ENCODE measurements at places on chromosomes 7 and 10. TPM values are rescaled to one million over a fixed set of nuclear protein-coding genes. Genes with fewer than 3 reads are reported as not detected.

HTR7 gene
- total RNA-seq = 23.6 TPM

HOXA11 gene
- 0.52 TPM for total RNA-seq

GLCCI1 gene
- total RNA-seq = 8.1 TPM

FAM107B gene
- total RNA-seq = 10.0 TPM

GRCh38 chr10:131955591-131956340 is 26.0 kb downstream of the BNIP3 start:
- DNase-seq = no peak

DNA sequence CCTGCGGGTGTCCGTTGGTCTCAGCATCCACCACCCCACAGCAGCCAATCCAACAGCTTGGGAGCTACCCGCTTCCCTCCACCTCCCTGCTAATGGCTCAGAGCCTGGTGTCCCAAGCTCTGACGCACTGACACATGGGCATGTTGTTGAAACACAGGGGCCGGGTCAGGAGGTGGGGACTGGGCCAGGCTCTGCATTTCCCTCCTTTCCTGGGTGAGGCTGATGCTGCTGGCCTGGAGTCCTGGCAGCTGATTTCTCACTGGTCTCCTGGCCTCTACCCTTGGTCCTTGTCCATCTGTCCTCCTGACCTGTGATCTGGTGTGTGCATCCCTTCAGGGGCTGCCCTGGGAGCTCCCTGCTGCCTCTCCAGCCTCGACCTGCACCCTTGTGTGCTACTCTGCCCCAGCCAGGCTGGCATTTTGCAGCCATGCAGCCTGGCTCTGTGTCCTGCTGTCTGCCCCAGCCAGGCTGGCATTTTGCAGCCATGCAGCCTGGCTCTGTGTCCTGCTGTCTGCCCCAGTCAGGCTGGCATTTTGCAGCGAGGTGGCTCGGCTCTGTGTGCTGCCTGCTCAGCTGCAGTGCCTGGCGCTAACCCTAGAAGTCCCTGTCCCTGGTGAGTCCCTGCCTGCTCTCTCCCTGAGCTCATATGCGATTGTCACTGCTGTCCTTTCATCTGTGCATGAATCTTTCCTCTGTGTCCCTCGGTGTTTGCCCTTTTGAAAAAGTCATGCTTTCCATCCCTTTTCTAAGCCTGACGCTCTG is 14.0 kb downstream of the AMZ1 start:
- DNase-seq = no peak

DNA sequence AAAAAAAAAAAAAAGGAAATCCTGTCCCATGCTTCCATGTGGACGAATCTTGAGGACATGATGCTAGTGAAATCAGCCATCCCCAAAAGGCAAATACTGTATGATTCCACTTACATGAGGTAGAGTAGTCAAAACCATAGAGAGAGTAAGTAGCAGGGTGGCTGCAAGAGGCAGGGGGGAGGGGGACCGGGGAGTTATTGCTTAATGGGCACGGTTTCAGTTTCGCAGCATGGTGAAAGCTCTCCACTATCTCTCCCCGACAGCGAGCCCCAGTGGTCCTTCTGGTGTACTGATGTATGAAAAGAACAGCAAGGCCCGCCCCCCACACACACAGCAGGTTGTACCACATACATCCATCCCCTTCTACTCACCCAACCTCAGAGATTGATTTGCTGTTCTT is 32.8 kb downstream of the NOD1 start:
- peak; percentile 56 for DNase-seq

- DNase-seq = no peak
These were observed 264.7 kb downstream of the DNAJB6 start for GRCh38 chr7:157601530-157601929.

DNA sequence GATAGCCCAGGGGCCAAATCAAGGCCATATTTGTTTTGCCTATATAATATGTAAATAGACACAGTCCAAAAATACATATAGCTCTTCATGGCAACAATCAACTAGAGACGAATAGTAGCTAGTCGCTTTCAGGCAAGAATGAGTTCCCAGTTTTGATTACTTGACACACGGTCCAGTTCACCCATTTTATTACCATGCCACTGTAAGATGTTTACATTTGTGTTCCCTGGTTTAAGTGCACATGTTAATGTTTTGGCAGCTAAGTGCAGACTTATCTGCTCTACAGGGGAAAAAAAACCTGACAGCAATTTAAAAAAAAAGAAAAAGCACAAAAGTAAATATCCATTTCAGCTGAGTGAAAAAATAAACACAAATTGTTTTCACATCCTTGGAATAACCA is 213.1 kb downstream of the TPK1 start:
- peak; percentile 25 for DNase-seq

GRCh38 chr10:76444034-76444800 is 1012.8 kb downstream of the LRMDA start:
- no peak for DNase-seq

DNA sequence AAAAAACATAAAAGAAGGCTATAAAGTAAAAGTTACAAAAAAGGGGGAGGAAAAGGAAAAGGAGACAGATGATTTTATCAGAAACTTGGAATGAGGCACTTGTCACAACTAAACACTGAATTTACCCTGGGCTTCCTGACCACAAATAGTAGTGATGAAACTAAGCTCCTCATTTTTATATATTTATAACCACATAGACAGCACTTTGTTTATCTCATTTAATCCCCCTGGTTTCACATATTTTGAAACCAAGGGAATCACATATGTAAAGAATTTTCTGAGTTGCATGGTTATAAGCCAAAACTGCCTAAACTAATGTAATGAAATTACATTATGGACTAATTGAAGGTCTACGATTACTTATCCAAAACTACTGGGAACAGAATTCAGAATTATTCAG is 39.6 kb upstream of the MET start:
- DNase-seq = no peak

GRCh38 chr10:10977978-10978377 is 39.7 kb upstream of the CELF2 start:
- DNase-seq = no peak

DNA sequence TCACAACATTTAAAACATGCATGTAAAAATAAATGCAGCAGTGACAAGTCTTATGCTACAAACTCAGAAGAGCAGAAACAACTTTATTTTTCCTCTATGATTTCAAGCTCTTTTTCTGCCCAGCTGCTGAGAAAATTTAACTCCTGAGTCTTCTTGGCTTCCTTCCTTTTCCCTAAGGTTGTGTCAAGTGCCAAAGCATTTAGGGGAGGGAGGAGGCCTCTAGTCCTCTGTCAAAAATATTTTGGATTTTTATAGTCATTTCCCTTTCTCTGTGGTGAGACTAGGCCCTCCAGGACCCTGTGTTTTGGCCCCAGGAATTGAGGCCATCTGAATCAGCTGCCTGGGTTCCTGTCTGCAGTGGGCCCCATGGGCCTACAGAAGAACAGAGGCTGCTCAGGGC is 11.0 kb upstream of the PILRB start:
- DNase-seq = no peak

DNA sequence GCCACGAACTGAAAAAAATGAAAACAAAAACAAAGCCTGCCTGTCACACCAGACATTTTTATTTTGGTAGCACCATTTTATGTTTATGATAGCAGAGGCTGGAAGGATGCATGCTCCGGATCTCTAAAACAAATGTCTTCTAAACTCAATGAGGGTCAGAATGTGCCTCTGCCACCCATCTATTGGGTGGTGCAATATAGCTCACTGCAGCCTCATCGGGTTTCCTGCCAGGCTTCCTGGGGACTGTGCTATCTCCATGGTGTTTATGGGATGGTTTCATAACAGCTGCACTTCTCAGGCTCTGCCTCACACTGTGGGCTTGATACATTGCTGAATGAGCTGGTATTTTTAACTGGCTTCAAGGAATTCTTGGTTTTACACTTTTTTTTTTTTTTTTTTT is 94.4 kb downstream of the ITIH5 start:
- peak; percentile 53 for DNase-seq
